ENCODE measurements at places on chromosomes 7 and 10. TPM values are rescaled to one million over a fixed set of nuclear protein-coding genes. Genes with fewer than 3 reads are reported as not detected.

MBL2 gene
- total RNA-seq: not detected

DNA sequence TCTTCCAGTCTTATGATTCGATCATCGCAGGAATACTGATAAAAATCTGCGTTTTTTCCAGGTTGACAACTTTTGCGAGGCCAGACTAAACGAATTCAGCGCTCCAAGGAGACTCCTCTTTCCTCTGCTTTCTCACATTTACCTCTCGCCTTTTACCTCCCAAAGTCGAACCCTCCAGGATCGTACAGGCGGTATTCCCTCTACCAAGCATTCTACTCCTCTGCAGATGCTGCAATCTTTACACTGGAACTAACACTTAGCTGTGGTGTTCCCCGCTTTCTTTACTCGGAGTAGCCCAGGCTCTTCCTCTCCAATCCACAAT lies 449 bp downstream of the NUDT5 start:
- DNase-seq: no peak

DPCD gene
- total RNA-seq: 22.1 TPM

- peak; percentile 65 for DNase-seq
Measured at GRCh38 chr10:85995791-85996190, 370.8 kb downstream of the GRID1 start.

CALD1 gene
- not detected for total RNA-seq

CHN2 gene
- 4.3 TPM for total RNA-seq

DNA sequence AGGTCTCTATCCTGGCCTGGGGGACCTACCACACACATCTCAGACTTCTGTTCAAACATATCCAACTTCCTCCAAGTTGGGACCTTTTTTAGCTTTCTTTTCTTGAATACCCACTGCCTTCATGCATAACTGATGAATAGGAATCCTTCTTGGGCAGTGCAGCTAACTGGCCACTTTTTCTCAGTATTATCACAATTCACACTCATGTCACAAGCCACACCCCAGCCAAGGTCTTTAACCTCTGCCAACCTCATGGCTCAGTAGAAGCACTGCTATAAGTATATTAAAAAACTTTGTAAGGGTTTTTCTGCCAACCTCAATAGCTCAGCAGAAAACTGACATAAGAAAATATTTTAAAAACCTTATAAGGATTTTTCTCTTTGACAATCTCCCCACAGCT lies 44.5 kb downstream of the HHEX start:
- DNase-seq: no peak

- peak; percentile 47 for DNase-seq
Measured at GRCh38 chr10:21020545-21020944, 123.4 kb upstream of the NEBL start.

NKX1-2 gene
- not detected for total RNA-seq

CYP3A4 gene
- not detected for total RNA-seq

SBDS gene
- 63.7 TPM for total RNA-seq

DNA sequence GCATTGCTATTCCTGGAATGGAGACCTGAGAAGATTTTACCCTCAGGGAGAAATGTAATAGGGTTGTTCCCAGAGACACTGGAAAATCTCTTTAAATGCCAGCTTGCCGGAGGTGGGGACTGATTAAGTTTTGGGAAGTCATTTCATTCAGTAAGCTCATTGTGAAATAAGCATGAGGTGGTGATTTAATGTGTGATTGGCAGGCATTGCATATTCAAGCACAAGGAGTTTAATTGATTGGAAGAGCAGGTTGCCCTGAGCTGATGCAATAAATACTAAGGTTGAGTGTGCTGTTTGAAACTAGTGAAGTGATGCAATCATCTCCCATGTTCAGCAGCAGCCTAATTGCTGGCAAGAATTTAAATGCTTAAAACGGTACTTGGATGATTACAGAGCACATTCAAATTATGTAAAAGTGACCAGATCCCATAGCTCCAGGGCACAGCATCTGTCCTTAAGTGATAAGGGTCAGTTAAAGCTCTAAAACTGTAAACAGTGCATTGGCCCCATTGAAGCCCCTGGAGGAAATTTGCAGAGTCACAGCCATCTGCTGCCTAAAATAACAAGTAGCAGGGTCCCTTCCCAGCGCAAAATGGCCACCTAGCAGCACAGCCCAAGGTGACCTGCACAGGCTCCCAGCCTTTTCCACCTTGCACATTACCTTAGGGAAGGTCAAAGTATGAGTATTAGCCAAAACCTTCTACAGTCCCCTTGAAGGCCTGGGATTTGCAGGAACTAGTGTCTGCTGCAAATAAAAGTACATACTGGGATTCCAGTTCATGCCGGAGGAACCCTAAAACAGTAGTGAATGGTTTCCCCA lies 92.1 kb downstream of the CCDC71L start:
- no peak for DNase-seq

GRCh38 chr7:10268034-10268433 lies 705.6 kb upstream of the PHF14 start:
- no peak for DNase-seq

ACBD7 gene
- total RNA-seq: 7.4 TPM

- DNase-seq: no peak
Measured at GRCh38 chr7:142836426-142836825, 18.4 kb upstream of the EPHB6 start.

NPC1L1 gene
- 0.13 TPM for total RNA-seq

DNA sequence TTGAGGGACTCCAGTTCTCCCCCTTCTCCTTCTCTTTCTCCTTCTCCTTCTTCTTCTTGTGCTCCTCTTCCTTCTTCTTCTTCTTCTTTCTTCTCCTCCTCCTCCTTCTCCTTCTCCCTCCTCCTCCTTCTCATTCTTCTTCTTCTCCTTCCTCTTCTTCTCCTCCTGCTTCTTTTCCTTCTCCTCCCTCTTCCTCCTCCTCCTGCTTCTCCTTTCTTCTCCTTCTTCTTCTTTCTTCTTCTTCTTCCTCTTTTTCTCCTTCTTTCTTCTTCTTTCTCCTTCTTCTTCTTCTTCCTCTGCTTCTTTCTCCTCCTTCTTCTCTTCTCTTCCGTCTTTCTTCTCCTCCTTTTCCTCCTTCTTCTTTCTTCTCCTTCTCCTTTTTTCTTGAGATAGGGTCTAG lies 25.6 kb upstream of the LIMK1 start:
- DNase-seq: no peak

GRCh38 chr7:5649641-5650040 lies 131.8 kb downstream of the RNF216 start:
- no peak for DNase-seq

DNA sequence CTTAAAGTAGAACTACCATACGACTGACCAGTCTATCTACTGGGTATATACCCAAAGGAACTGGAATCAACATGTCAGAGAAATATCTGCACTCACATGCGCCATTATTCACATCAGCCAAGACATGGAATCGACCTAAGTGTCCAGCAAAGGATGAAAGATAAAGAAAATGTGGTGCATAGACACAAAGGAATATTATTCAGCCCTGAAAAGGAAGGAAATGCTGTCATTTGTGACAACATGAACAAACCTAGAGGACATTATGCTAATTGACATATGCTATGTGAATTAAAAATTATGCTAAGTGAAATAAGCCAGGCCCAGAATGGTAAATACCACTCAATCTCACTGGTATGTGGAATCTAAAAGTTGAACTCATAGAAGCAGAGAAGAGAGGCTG lies 123.7 kb downstream of the KLF6 start:
- DNase-seq: no peak

SP4 gene
- total RNA-seq: 4.5 TPM

AZGP1 gene
- 43.2 TPM for total RNA-seq

DNA sequence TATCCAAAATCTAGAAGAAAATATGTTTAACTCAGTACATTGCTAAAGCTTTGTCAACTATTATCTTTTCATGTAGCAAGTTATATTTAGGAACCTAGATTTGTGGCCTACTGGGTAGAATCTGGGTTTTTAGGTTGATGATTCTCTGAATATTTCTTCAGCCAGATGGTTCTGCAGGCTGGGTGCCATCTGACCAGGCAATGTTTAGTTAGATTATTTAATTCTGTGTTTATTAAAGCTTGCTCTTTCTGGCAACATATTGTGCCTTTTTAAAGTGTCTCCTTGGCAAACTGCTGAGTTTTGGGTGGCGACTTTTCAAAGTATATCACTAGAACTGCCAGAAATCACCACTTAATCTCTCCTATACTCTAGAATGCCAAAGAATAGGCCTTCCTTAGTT lies 114.1 kb downstream of the LHFPL3 start:
- DNase-seq: no peak
